ENCODE measurements at places on chromosomes 6 and 20. TPM values are rescaled to one million over a fixed set of nuclear protein-coding genes. Genes with fewer than 3 reads are reported as not detected.
A peak's percentile ranks its signal among the peaks of the same experiment; 100 is the strongest.

Gene KIAA1755
- 10.0 TPM for polyA plus RNA-seq

Gene FLRT3
- 15.0 TPM for polyA plus RNA-seq

Gene PAX1
- 0.56 TPM for polyA plus RNA-seq

DNA sequence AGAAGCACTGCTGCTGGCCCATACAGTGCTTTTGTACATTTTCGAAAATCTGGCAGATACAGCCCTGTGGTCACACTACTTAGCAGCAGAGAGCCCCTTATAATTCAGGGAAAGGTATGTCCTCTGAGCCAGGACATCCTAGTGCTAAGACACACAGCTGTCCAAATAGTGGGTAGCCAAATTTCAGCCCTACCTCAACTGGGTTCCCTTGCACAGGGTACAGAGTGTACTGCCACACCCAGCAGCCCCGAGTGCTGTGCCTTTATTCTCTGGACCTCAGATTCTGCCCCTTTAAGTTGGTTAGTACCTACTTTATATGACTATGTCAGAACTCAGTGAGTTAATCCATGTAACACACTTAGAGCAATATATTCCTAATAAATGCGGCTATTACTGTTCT lies 47.6 kb downstream of the PRPH2 start:
- no peak for DNase-seq

DNA sequence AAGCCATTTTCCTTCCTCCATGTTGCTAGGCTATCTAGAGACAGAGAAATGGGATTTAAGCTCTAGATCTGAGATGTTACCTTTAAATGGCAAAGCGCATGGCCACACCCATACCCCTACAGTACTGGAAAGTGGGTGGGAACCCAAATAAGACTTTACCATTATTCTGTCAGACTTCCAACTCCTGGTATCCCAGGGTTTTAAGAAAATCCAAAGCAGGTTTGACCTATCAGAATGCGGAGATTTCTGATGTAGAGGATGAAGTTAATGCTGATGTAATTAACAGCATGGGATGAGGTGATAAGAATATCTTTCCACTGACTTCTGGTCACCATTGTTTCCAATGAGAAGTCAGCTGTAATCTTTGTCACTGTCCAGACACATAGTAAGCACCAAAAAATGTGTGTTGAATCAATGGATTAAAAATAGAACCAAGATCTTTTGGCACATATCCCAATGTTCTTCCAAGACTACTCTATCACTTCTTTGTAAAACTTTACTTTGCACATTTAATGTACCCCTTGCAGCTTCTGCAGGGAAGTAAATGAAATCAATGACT lies 140.8 kb upstream of the INSM1 start:
- DNase-seq: no peak

DNA sequence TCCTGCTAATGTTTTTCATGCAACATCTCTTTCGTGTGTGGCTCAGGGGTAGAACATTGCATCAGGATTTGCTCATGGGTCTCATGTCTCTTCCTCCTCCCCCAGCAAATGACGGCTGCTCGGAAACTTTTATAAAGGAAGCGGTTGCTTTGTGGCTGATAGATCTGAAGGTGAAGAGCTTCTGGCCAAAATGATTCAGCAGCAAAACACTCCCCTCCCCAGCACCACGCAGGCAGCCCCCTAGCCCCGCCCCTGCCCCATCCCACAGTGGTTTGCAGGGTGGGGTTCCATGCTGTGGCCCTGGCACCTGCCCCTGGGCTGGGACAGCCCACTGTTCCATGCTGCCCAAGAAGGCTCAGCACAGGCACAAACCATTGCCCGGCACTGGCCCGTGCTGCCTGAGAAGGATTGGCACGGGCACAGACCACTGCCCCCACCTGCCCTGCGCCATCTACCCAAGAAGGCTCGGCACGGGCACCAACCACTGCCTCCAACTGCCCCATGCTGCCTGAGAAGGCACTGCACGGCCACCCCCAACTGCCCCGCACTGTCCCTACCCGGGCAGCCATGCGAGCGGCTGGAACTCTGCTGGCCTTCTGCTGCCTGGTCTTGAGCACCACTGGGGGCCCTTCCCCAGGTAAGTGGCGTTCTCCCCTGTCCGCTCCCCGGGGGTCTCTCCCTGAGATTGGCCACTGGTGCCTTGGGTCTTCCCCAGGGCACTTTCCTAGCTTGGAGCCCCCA lies at the start of gene CST7:
CST7 (plus strand) TSS at position 331 of the 741 bp plus-strand sequence; CDS start at position 568, 237 bp downstream.
- DNase-seq: no peak

- DNase-seq: peak; percentile 56
Observed at GRCh38 chr20:20896606-20897005, 184.2 kb upstream of the RALGAPA2 start.

DNA sequence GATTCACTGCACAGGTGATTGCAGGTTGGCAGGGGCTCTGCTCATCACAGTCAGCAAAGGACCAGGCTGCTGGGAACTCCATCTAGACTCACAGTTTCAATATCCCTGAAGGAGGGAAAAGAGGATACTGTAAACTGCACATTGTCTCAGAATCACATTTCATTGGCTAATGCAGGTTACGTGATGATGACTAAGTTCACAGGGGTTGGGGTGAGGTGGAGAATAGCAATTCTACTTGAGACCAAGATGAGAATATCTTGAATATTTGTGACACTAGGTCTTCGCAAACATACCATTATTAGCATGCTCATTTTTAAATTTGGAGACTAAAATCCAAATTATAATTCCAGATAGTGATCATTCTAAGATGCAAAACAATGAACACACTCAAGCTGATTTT lies 208.5 kb upstream of the CITED2 start:
- DNase-seq: no peak
